ENCODE measurements at places on chromosomes 2 and 18.

GRCh38 chr2:222088561-222088960 is 210.2 kb downstream of the PAX3 start:
- no peak for DNase-seq

GRCh38 chr2:49982871-49983270 is 828.6 kb upstream of the FSHR start:
- no peak for DNase-seq

- DNase-seq = no peak
Measured at GRCh38 chr18:68548904-68549870, 165.7 kb downstream of the TMX3 start.

DNA sequence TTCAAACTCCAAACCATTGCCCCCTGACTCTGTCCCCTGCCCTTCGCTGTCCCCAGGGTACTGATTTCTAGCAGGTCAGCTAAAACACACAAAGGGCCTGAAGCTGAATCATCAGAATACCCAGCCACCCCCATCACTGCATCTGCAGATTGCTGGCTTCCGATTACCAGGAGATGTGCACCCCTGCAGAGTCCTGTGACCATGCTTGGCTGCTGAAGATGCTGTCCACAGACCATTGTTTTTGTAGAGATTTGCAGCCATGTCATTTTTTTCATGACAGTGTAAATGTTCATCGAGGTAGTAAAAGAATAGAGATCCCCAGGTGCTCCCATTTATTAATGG is 463.3 kb downstream of the STK39 start:
- no peak for DNase-seq

GRCh38 chr2:9087121-9087681 is 83.7 kb upstream of the MBOAT2 start:
- DNase-seq = no peak

DNA sequence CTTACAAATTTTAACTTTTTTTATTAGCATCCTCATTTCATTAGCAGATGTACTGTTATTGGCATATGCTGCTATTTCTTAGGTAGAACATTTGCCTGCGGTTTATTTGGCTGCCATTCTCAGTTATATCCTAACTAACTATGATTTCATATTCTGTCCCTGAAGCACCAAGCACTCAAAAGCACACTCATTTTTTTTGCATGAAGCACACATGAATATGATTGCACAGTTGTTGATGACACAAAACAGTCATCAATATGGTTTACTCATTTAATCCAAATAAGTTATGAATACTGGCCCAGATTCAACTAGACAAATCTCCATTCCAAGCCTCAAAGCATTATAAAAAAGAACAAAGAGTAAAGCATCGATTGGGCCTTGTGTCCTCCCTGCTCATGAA is 129.4 kb upstream of the CNTNAP5 start:
- DNase-seq = no peak

All from activated CD8-positive, alpha-beta memory T cell treated with anti-CD3 and anti-CD28 coated beads for 1 hour (primary cell).